ENCODE measurements at places on chromosomes 4 and X. TPM values are rescaled to one million over a fixed set of nuclear protein-coding genes. Genes with fewer than 3 reads are reported as not detected.

The ASMT gene
- not detected for total RNA-seq

The P2RY10 gene
- 2.4 TPM for total RNA-seq

DNA sequence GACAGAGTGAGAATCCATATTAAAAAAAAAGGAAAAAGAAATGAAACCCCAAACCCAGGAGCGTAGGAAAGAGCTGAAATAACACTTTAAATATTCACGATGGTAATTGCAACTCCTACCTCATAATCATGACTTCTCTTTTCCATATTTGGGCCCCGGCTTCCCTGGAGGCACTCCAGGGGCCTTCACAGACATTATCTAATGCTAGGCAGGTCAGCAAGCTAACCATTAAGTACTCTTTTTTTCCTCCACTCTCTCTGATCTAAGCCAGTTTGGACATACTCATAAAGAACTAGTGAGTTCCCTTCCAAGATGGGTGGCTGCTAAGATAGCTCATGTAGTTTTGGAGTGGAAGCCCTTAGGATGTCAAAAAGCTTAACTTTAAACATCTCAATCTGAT lies 83.2 kb downstream of the SH3KBP1 start:
- DNase-seq, result no peak

The SHISA3 gene
- total RNA-seq, result 0.48 TPM

The CTAG1B gene
- total RNA-seq, result not detected

GRCh38 chr4:144507311-144508101 lies 138.4 kb upstream of the HHIP start:
- no peak for DNase-seq

DNA sequence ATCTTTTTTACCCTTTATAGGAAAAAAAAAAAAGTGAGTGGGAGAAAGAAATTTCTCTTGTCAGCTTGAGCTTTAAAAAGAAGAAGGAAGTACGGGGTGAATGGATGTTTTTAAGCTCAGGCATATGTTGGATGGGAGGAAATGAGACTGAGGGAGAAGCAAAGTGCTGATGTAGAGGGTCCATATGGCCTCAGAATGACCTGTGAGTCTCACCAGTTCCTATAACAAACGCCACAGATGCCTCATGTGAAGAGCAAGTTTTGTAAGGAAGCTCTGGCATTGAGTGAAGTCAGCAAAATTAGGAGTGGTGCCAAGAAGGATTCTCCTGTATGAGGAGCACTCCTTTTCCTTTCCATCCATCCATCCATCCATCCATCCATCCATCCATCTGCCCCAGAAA lies 214.6 kb downstream of the PTTG2 start:
- no peak for DNase-seq

The MAGEB4 gene
- not detected for total RNA-seq

Measured in umbilical cord (tissue), 2 donors.